GM12878 (cell line): ENCODE measurements at places on chromosomes 16 and 17. TPM values are rescaled to one million over a fixed set of nuclear protein-coding genes. Genes with fewer than 3 reads are reported as not detected.

- no peak for DNase-seq
- H3K4me1 ChIP-seq = peaks cover 28% of the 10 kb centered on the region
- no peaks in the 10 kb centered on the region for H3K27me3 ChIP-seq
Observed at GRCh38 chr17:41339571-41340172, 11.0 kb downstream of the KRT33A start.

TBC1D3C gene
- polyA plus RNA-seq = 0.09 TPM in 1 of 2 replicates, not detected in the other

OR2C1 gene
- polyA plus RNA-seq = not detected in 2 replicates

KRT27 gene
- polyA plus RNA-seq = not detected in 2 replicates
